ENCODE measurements at places on chromosomes 4 and X.

DNA sequence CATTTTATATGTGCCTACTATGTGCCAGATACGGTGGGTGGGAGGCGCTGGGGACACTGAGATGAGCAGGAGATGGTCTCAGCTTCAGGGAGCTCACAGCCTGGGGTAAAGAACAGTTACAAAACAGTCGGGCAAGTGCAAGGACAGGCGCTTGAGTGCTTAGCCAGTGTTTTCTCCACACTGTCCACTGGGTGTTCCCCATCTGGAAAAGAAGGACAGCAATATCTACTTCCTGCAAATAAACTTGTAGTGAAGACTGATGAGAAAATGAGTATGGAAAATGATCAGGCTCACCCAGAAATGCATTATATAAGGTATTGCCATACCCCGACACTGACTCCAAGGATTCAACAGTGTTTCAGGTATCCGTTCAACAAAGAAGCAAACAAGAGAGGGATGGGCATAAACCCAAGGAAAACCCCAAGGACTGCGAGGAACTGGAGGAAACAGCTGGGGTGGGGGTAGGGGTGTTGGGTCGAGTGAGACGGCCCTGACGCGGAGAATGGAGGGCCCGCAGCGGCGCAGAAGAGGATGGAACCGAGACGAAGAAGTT is 835 bp downstream of the TMEM185A start:
- DNase-seq = no peak

DNA sequence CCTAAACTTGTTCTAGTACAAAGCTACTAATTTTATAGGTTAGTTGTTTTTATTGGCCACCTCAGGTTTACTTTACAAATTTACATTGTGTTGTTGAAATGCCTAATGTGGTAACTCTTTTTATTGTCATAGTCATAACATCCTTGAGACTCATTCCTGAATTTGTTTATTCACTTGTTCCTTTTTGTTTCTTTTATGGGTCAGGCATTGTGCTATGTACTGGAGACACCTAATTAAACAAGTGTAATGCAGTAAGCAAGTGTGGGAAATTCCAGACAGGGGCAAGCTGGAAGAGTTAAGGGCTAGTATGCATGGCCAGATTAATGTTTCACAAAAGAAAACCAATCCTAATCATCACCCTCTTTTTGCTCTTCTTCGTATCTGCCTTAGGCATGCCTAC is 30.5 kb upstream of the TTC29 start:
- no peak for DNase-seq

DNA sequence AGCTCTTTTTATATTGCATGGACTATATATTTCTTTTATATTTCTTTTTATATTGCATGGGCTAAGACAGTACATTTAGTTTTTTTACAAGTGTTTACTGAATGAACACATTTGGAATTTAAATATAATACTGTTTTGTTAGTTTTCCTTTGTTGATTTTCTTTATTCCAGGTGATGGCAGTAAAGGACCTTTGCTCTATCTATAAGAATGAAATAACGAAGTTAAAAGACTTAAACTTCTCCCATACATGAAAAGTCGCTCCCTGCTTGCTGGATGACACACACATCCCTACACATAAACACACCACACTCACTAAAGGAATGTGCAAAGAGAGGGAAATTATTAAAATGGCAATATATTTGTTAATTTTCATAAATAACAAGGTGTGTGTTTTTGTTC is 102.5 kb upstream of the ANXA10 start:
- DNase-seq = no peak

DNA sequence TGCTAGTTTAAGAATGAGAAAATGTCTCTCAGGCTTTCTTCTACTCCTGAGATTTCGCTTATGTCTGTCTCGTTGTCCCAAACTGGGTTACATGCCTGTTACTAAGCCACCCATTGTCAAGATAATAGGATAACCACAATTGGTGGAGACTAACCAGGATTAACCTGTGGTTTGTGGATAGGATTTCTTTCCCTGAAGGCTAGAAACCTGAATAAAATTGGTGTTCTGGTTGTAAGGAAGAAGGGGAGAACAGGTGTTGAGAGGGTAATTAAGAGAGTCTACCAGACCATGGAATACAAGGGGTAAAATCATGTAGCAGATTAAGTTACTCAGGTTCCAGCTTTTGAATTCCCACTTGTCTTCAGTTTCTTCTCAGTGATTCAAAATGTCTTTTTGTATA is 225.4 kb downstream of the CPE start:
- DNase-seq = no peak

DNA sequence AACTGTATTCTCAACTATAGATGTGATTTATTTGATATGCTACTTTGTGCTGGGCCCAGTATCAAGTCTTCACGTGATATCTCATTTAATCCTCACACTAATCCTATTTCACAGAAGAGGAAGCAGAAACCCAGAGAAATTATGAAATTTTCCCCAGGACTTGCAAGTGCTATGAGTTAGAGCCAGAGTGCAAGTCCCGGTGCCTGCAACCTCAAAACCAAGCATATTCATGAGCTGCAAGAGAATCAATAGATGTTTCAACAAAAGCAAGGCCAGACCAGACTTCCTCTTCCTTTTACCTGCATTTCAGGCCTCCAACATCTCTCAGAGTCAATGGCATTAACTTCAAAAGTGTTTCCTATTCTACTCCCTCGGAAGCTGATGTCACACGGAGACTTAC is 92.2 kb upstream of the GATB start:
- DNase-seq = no peak

All from activated B cell treated with CpG ODN at 0.5 μM for 24 hours (primary cell).